Hematopoietic multipotent progenitor cell treated with erythropoietin and hydrocortisone succinate and interleukin-3 and kit ligand, for 15 days (in vitro differentiated cells): ENCODE measurements at places on chromosomes 16 and 17.

DNA sequence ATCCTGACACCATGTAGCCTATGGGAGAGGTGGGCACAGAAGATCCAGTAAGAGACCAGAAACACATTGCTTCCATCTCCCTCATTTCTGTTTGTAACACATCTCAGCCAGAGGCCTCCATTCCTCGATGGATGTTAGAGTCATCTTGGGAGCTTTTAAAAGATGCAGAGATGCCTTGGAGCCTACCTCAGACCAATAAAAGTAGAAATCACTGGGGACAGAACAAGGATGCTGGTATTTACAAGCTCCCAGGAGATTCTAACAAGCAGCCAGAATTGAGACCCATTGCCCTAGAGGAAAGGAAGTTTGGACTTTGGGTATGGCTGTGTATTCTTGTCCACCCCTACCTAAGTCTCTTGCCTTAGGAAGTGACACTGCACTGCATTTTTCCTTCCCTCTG, 40.8 kb downstream of the HS3ST3A1 start:
- DNase-seq = no peak

DNA sequence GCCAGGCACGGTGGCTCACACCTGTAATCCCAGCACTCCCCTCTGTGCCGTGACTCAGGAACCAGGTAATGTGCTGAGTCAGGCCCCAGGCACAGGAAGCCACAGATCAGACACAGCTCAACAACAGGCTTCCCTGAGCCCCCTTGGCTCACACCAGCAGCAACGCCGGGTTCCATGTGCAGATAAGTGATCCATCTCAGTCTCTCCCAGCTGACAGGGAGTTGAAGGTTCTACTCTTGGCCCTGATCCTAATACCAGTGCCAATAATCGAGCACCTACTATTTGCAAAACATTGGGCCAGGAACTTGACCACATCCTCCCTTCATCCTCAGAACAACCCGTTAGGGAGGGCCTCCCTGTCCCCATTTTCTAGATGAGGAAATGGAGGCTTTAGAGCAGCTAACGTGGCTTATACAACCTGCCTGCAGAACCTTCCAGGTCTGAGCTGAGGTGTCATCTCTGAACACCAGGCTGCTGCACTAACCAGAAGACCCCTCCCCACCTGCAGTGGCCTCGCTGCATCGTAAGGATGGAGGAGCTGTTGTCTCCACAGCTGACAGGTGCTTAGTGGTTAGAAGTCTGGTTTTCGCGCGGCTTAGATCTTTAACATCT, 64.8 kb upstream of the AMZ2 start:
- DNase-seq = no peak

- no peak for DNase-seq
Observed at GRCh38 chr16:22664132-22664531, 149.8 kb upstream of the HS3ST2 start.

GRCh38 chr17:54220829-54221228, 398.1 kb downstream of the KIF2B start:
- DNase-seq = no peak

DNA sequence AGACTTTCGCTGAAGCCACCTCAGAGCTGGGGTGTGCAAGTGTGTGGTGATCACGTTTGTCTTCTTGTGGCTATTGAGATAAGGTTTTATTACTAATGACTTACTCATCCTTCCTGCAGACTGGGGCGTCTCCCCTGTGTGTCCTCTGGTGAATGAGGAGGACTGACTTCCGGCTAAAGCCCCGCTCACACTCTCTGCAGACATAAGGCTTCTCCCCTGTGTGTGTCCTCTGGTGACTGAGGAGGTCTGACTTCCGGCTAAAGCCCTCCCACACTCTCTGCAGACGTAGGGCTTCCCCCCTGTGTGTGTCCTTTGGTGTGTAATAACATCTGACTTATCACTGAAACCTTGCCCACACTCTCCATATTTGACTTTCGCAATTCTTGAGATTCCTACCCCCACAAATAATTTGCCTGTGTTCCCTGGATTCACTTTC, 19.4 kb downstream of the PRDM7 start:
- no peak for DNase-seq

GRCh38 chr17:9900784-9901183, 4.3 kb downstream of the RCVRN start:
- DNase-seq = no peak

- no peak for DNase-seq
Observed at GRCh38 chr17:74737299-74738050, 419 bp downstream of the RAB37 start.

GRCh38 chr17:76384222-76384986, at the start of gene SPHK1:
SPHK1 (plus strand) TSS chr17:76384609; CDS start chr17:76385645, 1,036 bp downstream.
- peak; percentile 78 for DNase-seq

DNA sequence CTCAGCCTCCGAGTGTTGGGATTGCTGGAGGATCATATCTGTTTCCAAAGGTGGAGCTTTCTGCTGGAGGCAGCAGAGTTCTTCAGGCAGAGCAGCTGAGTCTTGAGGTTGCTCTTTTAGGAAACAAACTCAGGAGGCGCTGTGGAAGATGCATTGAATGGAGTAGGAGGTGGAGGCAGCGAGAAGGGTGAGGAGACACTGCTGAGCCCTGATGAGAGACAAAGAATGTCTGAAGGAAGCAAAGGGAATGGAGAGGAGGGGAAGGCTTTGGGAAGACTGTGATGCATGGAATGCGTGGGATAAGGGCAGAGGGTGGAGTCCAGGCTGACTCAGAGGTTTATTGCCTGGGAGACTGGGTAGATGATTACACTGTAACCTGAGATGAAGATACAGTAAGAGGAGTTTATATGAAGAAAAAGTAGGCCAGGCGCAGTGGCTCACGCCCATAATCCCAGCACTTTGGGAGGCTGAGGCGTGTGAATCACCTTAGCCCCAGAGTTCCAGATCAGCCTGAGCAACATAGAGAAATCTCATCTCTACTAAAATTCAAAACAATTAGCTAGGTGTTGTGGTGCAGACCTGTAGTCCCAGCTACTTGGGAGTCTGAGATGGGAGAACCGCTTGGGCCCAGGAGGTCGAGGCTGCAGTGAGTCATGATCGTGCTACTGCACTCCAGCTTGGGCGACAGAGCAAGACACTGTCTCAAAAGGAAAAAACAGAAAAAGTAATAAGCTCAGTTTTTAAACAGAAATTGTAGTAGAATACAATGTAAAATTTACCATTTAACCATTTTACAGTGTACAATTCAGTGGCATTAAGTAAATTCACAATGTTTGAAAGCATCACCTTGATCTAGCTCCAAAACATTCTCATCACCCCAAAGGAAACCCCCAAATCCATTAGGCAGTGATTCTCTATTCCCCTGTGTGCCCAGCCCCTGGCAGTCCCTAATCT, 17.8 kb upstream of the TMEM219 start:
- no peak for DNase-seq

DNA sequence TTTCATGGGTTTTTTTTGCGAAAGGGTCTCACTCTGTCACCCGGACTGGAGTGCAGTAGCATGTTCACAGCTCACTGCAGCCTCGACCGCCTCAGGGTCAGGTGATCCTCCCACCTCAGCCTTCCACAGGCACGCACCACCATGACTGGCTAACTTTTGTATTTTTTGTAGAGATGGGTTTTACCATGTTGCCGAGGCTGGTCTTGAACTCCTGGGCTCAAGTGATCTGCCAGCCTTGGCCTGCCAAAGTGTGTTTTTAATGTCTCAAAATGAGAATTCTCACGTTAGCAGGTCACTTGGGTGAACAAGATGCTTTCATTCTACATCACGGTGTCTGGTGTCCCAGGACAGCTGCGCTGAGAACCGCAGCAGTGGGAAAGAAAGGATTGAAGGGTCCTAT, 3.2 kb downstream of the FBXO31 start:
- DNase-seq = no peak

DNA sequence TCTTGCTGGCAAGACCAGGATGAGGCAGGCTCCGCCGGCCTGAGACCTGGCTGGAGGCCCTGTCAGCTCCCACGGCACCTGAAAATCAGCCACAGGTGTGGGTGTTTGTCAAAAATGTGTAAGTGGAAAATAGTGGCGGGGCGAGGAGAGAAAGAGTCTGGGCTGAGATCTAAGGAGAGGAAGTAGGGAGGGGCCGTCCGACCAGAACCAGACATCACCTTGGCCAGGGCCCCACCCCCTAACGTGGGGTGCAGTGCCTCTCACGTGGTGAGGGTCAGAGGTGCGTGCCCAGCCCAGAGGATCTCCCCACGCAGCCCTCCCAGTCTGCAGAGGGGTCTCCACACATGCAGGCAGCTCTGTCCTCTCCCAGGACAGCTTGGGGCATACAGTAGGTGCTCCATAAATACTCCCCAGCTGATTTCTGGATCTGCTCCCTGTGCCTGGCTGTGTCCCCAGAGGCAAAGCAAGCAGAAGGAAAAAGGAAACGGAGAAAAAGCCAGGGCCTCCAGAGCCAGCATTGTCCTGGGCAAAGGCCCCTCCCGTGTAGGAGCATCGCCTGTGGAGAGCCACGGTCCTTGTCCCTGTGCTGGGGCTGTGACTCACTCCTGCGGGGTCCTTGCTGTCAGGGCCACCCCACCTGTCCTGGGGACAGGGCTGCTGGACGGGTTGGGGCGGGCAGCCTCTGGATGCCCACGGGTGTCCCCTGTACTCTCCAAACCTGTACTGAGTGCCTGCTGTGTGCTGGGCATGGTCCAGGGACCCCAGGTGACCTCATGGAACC, 16.7 kb downstream of the ZFPM1 start:
- no peak for DNase-seq

DNA sequence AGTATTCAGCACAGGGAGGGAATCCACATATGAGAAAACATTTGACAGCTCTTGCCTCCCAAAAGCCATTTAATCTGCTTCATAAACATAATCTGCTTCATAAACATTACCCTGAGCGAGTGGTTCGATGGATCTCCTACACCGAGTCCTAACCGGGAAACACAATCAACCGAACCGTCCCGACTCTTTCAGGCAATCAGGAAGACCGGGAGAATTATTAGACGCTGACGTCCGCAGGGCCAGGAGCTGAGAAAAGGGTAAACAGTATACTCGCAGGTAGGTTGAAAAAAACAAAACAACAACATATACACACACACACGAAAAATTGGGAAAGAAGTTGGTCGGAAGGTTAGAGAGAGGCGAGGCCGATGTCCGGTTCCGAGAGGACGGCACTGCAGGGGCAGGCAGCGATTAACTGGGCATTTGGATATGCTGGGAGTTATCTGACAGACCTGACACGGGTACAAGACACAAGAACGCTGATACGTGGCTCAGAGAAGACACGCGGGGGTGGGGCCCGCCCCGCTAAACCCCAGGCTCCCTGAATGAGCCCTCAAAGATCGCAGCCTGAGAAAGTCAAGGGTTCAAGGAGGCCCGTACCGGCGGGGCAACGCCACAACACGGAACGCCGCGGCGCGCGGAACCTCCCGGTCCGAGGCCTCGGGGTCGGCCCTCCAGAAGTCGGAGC, 585 bp downstream of the AP1G1 start:
- peak; percentile 77 for DNase-seq

DNA sequence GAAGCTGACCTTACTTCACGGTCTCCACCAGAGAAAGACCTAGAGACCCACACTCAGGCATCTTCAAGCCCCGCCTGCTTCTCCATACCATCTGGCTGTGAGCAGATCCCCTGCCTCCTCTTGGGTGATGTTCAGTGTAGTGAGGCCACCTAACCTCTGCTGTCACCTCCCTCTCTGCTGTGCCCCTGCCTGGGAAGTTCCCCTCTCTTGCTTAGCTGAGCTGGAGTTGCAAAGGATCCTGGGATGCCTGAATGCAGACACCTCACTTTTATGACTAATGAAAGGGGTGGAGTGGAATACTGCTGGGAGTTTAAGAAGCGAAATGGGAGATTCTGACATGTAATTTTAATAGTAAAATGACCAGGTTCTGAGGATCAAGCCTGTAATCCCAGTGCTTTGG, 5.8 kb downstream of the IRX3 start:
- no peak for DNase-seq

GRCh38 chr17:61361084-61361483, 38.6 kb upstream of the TBX2 start:
- DNase-seq = no peak

GRCh38 chr17:61160204-61160603, 239.4 kb upstream of the TBX2 start:
- DNase-seq = no peak

DNA sequence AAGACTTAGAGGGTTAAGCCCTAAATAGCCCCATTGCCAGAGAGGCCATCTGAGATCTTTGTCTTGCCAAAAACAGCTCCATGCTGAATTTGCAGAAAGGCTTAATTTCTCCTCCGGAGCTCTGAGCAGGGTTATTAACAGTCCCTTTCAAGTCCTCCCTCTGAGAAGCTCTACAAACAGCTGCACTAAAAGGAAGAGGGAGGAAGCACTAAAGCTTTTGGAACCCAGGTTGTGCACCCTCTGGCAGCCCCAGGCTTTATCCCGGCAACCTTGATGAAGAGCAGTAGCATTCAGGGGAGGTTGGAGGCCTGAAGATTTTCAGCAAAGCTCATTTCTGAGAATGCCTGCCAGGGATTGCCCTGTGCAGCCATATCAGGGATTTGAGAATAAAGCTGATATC, 554.7 kb downstream of the RBFOX1 start:
- DNase-seq = no peak

GRCh38 chr17:33889040-33889439, 366.0 kb upstream of the CCL2 start:
- peak; percentile 89 for DNase-seq
